ENCODE measurements at places on chromosomes 12 and 14.

DNA sequence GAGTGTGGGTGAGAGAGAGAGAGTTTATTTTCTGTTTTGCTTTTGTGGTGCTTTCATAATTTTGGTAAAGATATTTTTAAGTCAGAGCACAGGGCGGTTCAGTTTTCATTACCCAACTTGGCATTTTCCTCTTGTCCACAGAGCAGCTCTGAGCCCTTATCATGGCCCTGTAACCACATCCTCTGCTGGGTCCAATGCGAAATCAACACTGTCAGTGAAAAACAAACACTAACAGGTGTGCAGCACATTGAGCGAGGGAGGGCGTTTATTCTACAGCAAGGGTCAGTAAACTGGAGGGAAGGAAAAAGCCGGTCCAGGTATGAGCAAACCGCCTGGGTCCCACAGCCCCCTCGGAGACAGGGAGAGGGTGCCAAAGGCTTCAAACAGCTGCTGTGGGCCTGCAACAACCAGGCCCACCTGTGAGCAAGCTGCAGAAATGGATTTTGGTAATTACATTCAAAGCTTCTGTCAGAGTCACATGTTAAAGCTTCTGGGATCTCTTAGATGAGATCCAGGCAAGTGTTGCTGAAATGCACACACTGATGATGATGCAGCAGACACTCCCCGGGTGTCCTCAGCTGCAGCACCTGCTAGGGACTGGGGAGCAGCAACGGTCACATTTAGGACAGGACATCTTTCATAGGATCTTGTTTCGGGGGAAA lies 132.7 kb upstream of the DYRK2 start:
- H3K4me3 ChIP-seq, result peak overlapping the region; percentile 2
- no peak for DNase-seq
- no peaks in the 10 kb centered on the region for H3K36me3 ChIP-seq
- H3K27me3 ChIP-seq, result no peaks in the 10 kb centered on the region
- H3K27ac ChIP-seq, result no peak overlapping the region

DNA sequence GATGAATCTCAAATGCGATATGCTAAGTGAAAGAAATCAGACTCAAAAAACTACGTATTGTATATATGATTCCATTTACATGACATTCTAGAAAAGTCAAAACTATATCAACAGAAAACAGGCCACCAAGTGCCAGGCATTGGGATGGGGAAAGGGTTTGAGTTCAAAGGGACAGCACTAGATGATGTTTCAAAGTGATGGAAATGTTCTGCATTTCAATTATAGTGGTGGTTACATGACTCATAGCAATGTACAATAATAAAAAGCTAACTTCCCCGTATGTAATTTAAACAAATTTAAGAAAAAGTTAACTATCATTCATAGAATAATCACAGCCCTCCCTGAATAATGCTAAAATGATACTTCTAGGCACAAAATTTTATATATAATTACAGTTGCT lies 13.5 kb downstream of the HECTD1 start:
- peaks cover 23% of the 10 kb centered on the region for H3K4me1 ChIP-seq
- no peak for DNase-seq
- peak overlapping the region; percentile 41 for H3K27ac ChIP-seq
- no peak overlapping the region for H3K4me3 ChIP-seq
- peaks cover 14% of the 10 kb centered on the region for H3K36me3 ChIP-seq
- H3K27me3 ChIP-seq, result no peaks in the 10 kb centered on the region

GRCh38 chr12:96500693-96501092 lies 11.3 kb downstream of the CFAP54 start:
- H3K27ac ChIP-seq, result peak overlapping the region; percentile 76
- DNase-seq, result no peak
- no peaks in the 10 kb centered on the region for H3K36me3 ChIP-seq

- H3K36me3 ChIP-seq, result no peaks in the 10 kb centered on the region
- H3K27me3 ChIP-seq, result no peaks in the 10 kb centered on the region
- peak; percentile 23 for DNase-seq
- H3K4me3 ChIP-seq, result peak overlapping the region; percentile 89
Measured at GRCh38 chr14:60090864-60091519, 731 bp upstream of the PCNX4 start.

DNA sequence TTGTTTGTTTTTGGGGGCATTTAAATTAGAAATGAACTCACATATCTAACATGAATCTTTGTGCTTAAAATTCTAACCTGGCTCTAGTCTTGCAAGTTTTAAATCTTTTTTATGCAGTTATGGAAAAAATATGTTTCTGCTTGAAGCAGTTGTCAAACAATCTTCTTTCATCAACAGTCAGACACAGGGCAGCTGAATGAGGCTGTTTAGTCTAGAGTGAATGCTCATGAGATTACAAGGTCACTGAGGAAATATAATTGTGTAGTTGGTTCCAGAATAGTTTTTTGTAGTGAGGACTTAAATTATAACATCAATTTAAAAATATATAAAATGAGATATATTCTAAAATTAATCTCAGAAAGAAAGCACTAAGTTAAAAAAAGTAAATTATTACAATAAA lies 76.5 kb downstream of the TRMT5 start:
- H3K27me3 ChIP-seq, result no peaks in the 10 kb centered on the region
- peaks cover 10% of the 10 kb centered on the region for H3K4me1 ChIP-seq
- H3K27ac ChIP-seq, result no peak overlapping the region
- H3K36me3 ChIP-seq, result peaks cover 9% of the 10 kb centered on the region
- no peak for DNase-seq

DNA sequence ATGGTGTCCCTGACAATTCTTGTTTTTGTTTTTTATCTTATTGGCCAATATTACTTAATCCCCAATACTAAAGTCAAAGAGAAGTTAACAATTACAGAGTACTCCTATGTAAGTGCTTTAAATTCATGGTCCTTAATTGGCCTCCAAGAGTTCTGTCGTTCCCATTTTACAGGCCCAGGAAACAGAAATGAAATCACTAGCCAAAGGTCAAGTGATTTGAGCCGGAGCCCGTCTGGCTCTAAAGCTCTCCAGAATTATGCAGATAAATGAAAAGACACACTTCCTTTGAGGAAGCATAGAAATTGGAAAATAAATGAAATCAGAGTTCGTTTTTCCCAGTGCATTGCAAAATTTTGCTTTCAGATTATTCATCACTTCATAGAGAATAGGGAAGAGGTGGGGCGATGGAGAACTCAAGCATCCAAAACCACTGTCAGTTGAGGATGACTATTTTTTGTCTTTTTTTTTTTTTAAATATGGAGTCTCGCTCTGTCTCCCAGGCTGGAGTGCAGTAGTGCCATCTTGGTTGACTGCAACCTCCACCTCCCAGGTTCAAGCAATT lies 78.5 kb downstream of the MAP1LC3B2 start:
- no peak overlapping the region for H3K4me3 ChIP-seq
- H3K27me3 ChIP-seq, result peaks cover 14% of the 10 kb centered on the region
- H3K4me1 ChIP-seq, result peaks cover 10% of the 10 kb centered on the region
- H3K36me3 ChIP-seq, result no peaks in the 10 kb centered on the region
- DNase-seq, result no peak

GRCh38 chr12:106248846-106249371 lies 1.1 kb upstream of the CKAP4 start:
- DNase-seq, result no peak
- no peaks in the 10 kb centered on the region for H3K27me3 ChIP-seq
- H3K4me1 ChIP-seq, result peaks cover 43% of the 10 kb centered on the region

DNA sequence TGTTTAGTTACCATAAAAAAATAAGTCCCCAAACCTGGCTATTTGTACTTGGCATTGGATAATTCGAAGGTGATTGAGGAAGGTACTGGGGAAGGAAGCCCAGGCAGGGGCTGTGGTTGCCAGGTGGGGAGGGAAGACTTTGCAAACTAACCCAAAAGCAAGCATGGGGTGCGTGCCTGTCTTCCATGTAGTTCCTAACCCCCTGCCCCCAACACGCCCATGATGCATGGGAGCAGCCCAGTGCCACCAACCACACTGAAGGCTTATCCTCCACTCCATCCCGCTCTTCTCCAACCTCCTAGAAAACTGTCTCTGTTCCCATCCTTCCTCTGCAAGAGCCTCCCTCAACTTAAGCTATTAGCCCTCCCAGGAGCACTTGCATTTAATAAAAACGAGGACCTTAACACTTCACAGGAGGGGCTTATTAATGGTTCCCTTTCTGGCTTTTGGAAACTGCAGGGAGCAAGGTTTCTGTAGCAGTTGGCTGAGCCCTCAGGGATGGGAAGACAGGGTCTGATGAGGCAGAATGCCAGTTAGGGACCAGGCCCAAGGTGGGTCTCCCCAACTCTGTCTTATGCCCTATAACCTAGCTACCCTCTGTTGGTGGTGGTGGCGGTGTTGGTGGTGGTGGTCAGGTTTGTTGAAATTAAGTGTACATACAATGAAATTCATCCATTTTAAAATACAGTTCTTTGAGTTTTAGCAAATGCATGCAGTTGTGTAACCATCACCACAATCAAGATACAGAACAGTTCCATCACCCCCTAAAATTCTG lies 96.0 kb downstream of the ZFP36L1 start:
- no peaks in the 10 kb centered on the region for H3K27me3 ChIP-seq
- H3K4me1 ChIP-seq, result peaks cover 14% of the 10 kb centered on the region
- no peak overlapping the region for H3K4me3 ChIP-seq
- H3K27ac ChIP-seq, result no peak overlapping the region

GRCh38 chr14:88613552-88614010 lies 50.7 kb downstream of the ZC3H14 start:
- H3K4me1 ChIP-seq, result peaks cover 6% of the 10 kb centered on the region
- H3K27me3 ChIP-seq, result no peaks in the 10 kb centered on the region
- no peak overlapping the region for H3K4me3 ChIP-seq
- H3K27ac ChIP-seq, result no peak overlapping the region

- H3K36me3 ChIP-seq, result peaks cover 2% of the 10 kb centered on the region
- no peaks in the 10 kb centered on the region for H3K27me3 ChIP-seq
- no peak for DNase-seq
- peak overlapping the region; percentile 89 for H3K4me3 ChIP-seq
- H3K4me1 ChIP-seq, result peaks cover 11% of the 10 kb centered on the region
Measured at GRCh38 chr12:62603811-62604098, 137.1 kb downstream of the MON2 start.

DNA sequence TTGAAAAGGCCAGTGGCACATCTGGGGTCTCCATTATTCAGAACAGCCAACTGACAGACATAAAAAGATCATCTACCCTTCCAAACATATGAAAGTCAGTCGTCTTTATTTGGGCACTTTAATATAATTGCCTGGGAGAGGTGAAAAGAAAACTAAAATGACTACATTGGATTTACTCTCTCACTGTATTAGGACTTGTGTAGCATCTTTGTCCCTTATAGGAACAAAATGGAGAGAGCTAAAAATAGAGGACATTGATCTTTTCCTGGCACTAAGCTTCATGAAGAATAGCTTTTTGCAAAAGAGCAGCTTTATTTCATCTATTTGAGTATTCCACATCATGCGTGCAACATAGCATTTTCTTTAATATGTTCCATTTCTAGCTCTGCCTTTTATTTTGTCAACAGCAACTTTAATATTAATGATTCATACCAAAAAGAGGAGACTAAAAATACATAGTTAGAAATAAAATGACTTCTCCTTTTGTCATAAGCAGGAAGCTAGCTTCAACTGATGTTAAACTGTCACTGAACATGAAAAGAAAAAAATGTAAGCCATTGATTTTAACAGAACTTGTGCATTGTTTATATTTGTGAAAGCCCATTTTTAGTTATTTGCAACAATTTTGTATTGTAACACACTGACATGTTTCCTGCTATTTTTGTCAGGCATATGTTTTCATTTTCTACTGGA lies 254.6 kb downstream of the SEC23A start:
- no peaks in the 10 kb centered on the region for H3K27me3 ChIP-seq
- no peak for DNase-seq
- no peaks in the 10 kb centered on the region for H3K36me3 ChIP-seq
- no peaks in the 10 kb centered on the region for H3K4me1 ChIP-seq

DNA sequence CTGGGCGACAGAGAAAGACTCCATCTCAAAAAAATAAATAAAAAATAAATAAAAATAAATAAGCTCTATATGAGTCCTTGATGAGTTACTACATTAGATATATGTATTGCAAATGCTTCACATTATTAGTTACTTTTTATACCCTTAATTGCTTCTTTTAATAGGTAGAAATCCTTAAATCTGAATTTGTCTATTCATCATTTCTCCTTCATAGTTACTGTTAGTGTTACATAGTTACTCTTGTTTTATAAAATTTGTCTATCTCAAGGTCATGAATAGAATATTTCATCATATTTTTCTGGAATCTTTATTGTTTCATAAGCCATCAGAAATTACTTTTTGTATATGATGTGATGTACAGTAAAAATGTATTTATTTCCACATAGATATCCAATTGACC lies 1624.8 kb upstream of the FLRT2 start:
- no peak overlapping the region for H3K27ac ChIP-seq
- no peaks in the 10 kb centered on the region for H3K36me3 ChIP-seq
- no peaks in the 10 kb centered on the region for H3K4me1 ChIP-seq

DNA sequence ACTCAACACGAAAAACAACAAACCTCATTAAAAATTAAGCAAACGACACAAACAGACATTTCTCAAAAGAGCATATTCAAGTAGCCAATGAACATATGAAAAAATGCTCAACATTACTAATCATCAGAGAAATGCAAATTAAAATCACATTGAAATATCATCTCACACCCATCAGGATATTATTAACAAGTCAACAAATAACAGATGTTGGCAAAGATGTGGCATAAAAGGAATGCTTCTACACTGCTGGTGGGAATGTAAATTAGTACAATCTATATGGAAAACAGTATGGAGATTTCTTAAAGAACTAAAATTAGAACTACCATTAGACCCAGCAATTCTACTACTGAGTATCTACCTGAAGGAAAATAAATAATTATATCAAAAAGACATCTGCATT lies 182.2 kb downstream of the KITLG start:
- H3K4me1 ChIP-seq, result no peaks in the 10 kb centered on the region
- peaks cover 1% of the 10 kb centered on the region for H3K27me3 ChIP-seq
- no peaks in the 10 kb centered on the region for H3K36me3 ChIP-seq

GRCh38 chr12:43692064-43692463 lies 66.5 kb downstream of the PUS7L start:
- peaks cover 5% of the 10 kb centered on the region for H3K27me3 ChIP-seq
- DNase-seq, result no peak
- no peak overlapping the region for H3K27ac ChIP-seq
- no peak overlapping the region for H3K4me3 ChIP-seq
- H3K36me3 ChIP-seq, result no peaks in the 10 kb centered on the region

DNA sequence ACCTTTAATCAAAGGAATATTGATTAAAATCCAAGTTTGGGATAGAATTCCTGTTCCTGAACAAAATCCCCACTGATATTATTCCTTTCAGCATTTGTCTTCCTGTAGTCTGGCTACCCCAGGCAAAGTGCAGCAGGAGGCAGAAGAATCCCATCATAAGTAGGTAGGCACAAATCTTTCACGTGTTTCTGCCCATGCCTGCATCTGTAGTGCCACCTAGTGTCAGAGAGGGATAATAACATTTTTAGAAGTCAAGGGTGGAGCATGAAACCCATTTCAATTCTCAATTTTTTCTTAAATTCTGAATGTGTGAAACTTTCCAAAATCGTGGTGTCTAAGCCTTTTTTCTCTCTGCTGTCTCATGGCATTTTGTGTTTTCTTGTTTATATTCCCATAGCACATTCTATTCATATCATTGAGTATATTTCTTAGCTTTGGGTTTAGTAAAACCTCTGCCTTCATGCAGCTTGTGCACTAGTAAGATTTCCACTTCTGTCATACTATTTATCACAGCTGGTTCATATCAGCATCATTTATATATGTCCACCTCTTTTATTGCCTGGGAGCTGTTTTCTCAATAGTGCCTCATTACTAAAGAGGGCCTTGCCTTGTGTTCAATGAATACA lies 47.8 kb upstream of the RERG start:
- no peaks in the 10 kb centered on the region for H3K4me1 ChIP-seq
- no peak overlapping the region for H3K27ac ChIP-seq
- DNase-seq, result peak; percentile 46

All from memory B cell (primary cell).